Thoracic aorta (tissue), 2 donors: ENCODE measurements at places on chromosomes 1 and 21.

- no peak for DNase-seq
These were observed 61.8 kb upstream of the DAB1 start for GRCh38 chr1:57485643-57486042.

GRCh38 chr1:178183796-178184195, 89.9 kb downstream of the RASAL2 start:
- DNase-seq, result no peak

GRCh38 chr1:44472620-44473525, 67.8 kb downstream of the RNF220 start:
- DNase-seq, result no peak

- no peak for DNase-seq
These were observed 60.3 kb upstream of the FMN2 start for GRCh38 chr1:240031414-240031813.

DNA sequence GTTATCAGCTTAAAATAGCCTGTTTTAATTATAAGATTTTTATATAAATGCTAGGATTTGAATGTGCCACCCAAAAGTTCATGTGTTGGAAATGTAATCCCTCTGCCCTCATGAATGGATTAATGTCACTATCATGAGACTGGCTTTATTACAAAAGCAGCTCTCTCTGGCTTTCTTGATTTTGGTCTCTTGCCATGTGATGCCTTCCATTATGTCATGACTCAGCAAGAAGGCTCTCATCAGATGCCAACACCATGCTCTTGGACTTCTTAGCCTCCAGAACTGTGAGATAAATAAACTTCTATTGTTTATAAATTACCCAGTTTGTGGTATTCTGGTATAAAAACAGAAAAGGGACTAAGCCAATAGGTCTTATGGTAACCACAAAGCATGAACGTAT, 6.9 kb upstream of the PRSS38 start:
- DNase-seq, result no peak

DNA sequence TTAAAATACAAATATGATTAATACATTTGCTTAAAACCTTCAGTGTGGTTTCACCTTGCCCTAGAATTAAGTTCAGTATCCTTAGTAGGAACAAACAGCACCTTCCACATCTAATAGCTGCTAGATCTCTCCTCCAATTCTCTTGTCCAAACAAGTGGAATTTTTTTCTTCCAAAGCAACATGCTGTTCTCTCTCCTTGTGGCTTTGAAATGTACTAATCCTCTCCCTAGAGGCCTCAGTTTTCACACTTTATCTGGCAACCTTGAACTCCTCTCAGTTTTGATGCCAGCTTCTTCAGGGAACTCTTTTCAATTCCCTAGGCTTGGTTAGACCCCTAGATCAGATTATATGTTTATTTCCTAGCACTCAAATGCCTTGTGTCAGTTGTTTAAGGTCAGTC, 87.0 kb downstream of the GLUL start:
- no peak for DNase-seq

- no peak for DNase-seq
These were observed 309.7 kb upstream of the LYPLAL1 start for GRCh38 chr1:218863987-218864386.

GRCh38 chr1:9900142-9901043, 9.7 kb downstream of the CTNNBIP1 start:
- DNase-seq, result no peak

GRCh38 chr1:178224358-178224757, 130.5 kb downstream of the RASAL2 start:
- DNase-seq, result no peak

GRCh38 chr1:107152395-107152794, 11.6 kb downstream of the NTNG1 start:
- no peak for DNase-seq

- DNase-seq, result no peak
These were observed 114.6 kb downstream of the AKT3 start for GRCh38 chr1:243735457-243735856.

DNA sequence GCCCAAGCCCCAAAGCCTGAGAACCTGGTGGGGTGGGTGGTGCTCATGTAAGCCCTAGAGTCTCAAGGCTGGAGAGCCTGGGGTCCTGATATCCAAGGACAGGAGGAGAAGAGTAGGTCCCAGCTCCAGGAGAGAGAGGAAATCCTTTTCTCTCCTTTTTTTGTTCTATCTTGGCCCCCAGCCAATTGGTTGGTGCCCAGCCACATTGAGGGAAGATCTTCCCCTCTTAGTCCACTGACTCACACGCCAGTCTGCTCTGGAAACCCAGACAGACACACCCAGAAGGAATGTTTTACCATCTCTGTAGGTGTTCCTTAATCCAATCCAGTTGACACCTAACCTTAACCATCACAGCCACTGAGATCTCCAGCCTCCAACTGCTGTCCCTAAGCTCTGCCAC, 16.2 kb upstream of the LIN9 start:
- DNase-seq, result no peak

GRCh38 chr1:207831517-207832327, 79.2 kb downstream of the CD34 start:
- DNase-seq, result no peak

GRCh38 chr1:109306832-109307273, at the start of gene MYBPHL:
TSS of gene MYBPHL (minus strand) at chr1:109307011. CDS start at chr1:109306991, 20 bp downstream.
- no peak for DNase-seq

GRCh38 chr1:42173155-42173933, 8.8 kb upstream of the GUCA2A start:
- DNase-seq, result no peak

DNA sequence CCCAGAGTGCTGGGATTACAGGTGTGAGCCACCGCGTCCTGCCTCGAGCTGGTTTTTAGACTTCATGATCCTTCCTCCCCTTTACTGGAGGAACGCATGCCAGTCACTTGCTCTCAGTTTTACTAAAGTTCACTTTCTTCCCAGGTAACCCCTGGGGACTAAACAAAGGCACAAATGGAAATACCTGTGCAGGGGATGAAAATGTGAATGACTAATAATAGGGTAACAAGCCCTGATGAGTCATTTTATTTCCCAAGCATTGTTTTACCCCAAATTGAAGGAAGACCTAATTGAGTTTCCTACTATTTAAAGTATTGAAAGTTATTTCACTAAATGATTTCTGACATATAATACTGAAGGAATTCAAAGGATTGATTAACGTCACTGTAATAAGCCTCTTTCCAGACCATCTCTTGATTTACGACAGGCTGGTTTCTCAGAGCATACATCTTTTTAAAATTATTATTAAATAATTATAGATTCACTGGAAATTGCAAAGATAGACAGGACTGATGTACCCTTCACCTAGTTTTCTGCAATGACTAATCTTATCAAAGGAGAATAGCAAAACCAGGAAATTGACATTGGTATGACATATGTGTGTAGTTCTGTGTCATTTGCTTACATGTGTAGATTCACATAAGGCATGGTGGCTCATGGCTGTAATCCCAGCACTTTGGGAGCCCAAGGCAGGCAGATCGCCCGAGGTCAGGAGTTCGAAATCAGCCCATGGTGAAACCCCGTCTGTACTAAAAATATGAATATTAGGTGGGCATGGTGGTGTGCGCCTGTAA, 53.2 kb upstream of the SOD1 start:
- no peak for DNase-seq

- no peak for DNase-seq
These were observed 8.2 kb upstream of the ST6GALNAC3 start for GRCh38 chr1:76066394-76066793.

DNA sequence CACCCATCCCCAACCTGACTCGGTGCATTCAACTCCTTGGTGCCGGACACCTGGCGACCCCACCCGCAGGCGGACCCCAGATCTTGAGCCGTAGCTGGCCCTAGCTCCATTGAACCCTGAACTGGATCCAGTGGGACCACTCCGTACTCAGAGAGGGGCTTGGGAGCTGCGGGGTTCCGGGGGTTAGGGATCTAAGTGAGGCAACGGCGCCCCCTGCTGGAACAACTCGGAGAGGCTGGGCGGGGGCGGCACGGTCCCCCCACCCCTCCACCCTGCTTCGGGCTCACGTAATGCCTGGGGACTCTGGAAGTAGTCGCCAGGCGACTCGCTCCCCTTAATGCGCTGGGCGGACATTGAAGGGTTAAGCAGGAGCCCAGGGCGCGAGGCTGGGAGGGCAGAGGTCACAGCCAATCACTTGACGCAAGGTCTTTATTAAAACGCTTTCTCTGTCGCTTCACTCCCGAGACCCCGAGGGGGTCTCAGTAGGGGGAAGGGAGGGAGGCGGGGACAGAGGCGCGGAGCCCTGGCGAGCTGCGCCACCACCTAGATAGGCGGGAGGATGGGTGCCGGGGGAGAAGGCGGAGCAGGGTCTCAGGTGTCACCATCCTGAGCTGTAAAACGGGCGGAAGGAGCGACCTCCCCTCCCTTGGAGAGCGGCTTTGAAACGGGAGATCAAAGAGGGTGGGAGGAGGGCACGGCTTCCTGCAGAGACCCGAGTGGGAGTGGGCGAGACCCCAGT, 704 bp upstream of the CRABP2 start:
- DNase-seq, result peak; percentile 28

GRCh38 chr1:20166051-20166450, 19.8 kb upstream of the UBXN10 start:
- no peak for DNase-seq
